Hippocampal formation (tissue), 2 donors: ENCODE measurements at places on chromosomes 2 and 18.

GRCh38 chr2:143382573-143382972, 253.4 kb downstream of the ARHGAP15 start:
- no peak for DNase-seq

DNA sequence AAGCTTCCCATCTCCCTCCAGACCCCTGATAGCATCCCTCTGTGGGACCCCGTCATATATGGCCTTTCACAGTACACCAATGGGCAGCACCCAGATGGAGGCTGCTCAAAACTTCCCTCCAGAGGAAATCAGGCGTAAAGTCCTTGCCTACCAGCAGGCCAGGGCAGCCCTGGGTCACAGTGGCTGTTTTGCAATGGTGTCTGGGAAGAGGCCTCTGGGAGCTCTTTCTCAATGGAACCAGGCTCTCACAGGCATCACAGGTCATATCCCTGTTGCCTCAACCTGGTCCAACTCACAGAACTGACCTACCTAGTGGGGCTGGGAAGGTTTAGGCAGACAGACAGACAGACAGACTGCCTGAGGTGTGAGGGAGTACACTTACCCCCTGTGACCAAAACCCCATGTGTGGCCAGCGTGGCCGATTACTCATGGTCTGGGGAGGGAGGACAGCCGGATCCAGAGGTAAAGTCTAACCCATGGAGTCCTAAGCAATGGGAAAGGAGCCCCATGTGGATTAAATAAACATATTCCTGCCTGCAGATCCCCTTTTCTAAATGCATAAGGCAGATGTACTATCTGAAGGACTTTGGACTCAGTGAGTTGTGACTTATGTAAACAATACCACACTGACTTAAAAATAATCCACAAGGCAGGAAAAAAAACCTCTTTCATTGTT, 58.2 kb downstream of the BCL2L11 start:
- DNase-seq = no peak

GRCh38 chr2:37987098-37987775, 62.1 kb downstream of the RMDN2 start:
- DNase-seq = no peak

GRCh38 chr2:97730245-97730644, 16.9 kb downstream of the ZAP70 start:
- DNase-seq = no peak

DNA sequence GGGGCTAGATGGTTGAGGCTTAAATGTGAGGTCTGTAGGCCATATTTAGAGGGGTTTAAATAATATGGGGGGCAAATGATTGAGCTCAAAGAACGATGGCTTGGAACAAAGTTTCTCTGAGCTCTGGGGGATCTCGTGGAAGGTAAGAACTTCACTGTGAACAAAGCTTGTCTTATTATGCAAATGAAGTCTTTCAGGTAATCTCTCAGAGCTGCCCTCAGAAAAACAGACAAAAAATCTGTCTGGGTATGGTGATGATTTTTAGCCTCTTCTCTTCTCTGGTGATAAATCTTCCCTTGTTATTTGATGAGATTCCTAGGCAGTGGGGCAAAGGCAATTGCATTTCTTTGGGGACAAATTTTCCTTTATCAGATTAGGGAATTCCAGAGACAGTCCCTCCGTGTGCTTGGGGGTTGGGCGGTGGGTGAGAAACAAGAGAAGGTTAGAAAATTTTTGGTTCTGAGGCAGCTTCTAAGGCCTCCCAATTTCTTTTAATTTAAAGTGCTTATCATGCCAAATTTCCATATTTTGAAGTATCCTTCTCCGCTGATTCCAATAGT, 760.4 kb downstream of the TSN start:
- DNase-seq = no peak

DNA sequence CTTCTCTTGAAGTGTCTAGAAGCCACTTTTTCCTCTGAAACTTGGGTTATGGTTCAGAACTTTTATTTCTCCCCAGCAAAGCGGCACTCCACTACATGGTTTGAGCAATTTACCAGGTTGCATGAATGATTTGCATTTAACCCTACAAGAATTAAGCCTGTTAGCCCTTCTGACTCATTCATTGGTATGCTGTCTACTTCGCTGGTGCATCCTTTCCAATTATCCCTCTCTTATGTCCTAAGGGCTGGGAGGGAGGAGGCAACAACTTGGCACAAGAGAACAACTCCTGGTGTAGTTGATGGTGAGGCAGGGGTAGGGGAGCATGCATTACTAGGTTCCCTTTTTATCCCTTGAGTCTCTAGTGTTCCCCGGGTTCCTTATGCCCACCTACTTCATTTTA, 293.4 kb upstream of the MEX3C start:
- no peak for DNase-seq

DNA sequence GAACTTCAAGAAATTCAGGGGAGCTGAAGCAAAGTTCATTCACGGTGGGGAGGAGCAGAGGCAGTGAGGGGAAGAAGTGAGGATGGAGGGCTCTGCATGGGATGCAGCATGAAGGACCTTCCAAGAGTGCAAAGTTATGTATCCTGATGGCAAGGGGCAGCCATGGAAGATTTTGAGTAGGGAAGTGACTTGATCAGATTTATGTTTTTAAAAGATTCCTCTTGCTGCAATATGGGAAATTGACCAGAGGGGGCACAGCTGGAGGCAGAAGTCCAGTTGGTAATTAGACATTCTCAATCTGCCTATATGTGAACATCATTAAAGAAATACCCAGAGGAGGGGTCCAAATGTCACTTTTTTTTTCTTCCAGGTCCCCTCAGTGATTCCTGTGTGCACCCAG, 21.5 kb upstream of the ANXA4 start:
- no peak for DNase-seq

DNA sequence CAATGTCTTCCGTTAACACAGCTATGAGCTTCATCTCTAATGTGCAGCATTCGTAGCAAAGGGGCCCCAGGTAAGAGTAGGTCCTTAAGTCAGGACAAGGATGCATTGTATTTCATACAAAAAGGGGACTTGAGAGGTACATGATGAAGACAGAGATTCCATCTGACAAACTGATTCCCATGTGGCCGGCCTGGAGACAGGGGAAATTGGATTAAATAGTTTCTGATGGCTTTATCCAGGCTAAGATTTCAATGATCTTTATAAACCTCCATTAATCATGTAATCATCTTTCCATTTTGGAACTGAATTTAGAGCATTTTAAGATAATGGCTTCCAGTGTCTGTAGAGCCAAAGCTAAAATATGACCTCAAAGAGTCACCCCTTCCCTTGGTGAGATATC, 111.3 kb downstream of the NCKAP5 start:
- no peak for DNase-seq

DNA sequence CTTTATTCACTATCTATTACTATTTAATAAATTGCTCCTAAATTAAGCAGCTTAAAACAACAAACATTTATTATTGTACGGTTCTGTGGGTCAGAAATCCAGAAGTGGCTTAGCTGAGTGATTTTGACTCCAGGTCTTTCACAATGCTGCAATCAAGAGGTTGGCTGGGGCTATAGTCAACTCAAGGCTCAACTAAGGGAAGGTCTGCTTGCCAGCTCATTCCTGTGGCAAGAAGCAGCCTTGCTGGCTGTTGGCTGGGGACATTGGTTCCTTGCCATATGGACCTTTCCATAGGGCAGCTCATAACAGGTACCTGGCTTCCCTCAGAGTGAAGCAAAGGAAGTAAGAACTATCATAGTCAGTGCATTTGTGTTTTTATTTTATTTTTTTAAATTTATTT, 5.0 kb upstream of the MRPL19 start:
- DNase-seq = no peak

GRCh38 chr2:223856021-223856420, 18.6 kb upstream of the AP1S3 start:
- no peak for DNase-seq

- DNase-seq = no peak
Measured at GRCh38 chr2:191657977-191658376, 20.0 kb upstream of the NABP1 start.

DNA sequence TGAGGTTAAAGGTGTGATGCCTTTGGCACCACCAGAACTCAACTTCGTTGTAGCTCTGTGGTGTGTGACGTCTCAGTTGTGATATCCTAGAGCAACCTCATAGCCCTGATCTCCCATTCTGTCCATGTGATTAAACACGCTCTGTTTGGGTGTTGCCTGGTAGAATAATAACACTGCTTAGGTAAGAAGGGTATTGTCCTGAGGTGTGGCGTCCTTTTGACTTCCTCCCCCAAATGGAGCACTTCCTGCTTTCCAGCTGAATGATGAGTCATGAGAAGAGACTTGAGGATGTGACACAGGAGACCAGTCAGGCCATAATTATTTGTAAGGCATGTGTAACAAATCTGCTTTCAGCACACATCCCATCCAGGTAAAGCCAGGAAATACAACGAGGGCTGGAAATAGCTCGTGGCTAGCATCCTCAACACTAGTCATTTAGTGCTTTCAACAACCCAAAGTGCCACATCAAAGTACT, 100.7 kb downstream of the RAPGEF4 start:
- DNase-seq = no peak

DNA sequence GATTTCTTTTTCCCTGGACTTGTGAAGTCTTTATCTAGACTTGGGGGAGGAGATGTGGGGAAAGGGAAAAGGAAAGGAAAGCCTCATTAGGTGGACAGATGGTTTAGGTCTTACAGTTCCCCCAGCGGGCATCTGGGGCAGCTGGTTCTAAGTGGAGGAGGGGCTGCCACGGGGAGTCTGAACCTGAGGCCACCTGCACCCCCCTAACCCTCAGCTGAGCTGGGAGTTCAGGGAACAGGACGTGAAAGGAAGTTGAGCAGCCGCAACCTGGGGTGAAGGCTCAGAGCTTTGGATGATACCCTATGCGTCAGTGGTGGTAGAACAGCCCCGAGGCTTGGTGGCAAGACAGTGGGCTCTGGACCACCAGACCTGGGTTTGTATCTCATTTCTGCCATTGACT, 26.8 kb downstream of the ITM2C start:
- no peak for DNase-seq

- DNase-seq = no peak
Measured at GRCh38 chr2:71306762-71307161, 24.8 kb upstream of the ZNF638 start.

DNA sequence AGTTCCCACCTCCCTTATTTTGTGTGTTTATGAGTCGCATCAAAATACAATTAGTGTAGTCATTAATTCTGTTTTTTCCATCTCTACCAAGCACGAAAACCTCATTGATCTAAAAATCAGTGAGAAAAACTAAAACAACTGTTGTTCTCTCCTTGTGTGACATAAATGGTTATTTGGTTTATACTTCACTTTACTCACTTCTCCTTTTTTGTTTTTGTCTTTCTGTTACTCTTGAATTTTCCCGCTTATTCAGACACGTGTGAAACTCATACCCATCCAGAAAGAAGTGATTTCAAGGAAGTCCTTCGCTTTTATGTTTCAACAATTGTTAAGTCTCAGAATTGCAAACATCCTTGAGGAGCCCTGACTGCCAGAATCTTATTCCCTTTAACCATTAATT, 121.6 kb downstream of the EML6 start:
- DNase-seq = no peak

- DNase-seq = no peak
Measured at GRCh38 chr18:62521082-62521481, 1.7 kb upstream of the ZCCHC2 start.

DNA sequence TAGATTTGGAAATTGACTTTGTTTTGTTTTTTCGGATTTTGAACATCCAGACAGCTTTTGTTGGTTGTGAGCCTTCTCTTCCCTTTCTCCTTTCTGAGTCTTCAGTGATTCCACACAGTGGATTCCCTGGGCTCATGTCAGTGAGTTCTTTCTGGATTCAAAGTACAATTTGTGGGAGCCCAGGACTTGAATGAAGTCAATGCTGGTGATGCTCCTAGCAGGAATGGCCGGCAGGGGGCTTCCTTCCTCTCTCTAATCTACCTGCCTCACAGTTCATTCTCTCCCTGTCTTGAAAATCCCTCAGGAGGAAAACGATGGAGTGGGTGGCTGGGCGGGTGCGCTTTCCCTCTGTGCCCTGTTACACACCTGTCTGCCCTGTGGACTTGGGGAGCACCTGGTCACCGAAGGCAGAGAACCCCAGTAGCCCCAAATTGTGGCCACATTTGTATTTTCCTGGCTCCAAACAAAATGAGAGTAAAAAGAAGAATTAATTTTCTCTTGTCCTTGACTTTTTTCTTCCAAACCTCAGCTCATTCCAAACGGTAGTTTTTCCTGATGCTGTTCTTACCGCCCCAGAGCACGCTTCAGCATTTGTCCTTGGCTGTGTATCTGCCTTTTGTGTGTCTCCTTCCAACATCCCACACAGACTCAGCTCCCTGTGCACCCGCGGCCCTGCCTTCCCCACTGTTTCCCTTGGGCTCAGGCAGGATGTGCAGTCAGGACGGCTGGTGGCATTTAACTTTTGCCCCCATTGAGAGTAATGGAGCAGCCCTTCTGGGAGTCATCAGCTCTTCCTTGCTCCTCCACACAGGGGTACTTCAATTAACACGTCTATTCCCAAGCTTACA, 86.6 kb downstream of the MARCO start:
- no peak for DNase-seq

- no peak for DNase-seq
Measured at GRCh38 chr2:107801498-107801897, 25.2 kb upstream of the RGPD4 start.

DNA sequence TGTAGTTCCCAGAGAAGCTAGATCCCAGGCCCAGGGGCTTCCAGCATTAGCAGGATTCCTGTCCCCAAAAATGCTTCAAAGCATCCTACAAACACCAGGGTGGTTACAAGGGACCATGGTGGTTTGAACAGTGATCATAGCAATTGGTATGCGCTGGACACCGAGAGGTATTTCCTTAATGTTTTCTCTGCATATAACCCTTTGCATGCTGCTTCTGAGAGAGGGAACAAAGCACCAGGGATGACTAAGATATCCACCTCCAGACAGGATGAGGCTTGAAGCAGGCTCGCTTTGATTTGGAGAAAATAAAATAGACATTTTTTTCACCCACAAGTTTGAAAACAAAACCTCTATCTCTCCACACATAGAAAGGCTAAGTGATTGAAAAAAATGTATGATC, 50.5 kb upstream of the TSPYL6 start:
- DNase-seq = no peak

- DNase-seq = no peak
Measured at GRCh38 chr2:64326578-64327050, 127.3 kb upstream of the LGALSL start.

GRCh38 chr2:232097758-232098157, 136.2 kb downstream of the DIS3L2 start:
- DNase-seq = no peak

GRCh38 chr2:70523996-70524965, 29.3 kb downstream of the TGFA start:
- no peak for DNase-seq

GRCh38 chr2:52976143-52976949, 791.3 kb upstream of the CHAC2 start:
- DNase-seq = no peak

GRCh38 chr2:120400551-120400950, 54.6 kb downstream of the INHBB start:
- DNase-seq = no peak
